LHCN-M2 (cell line): ENCODE measurements at places on chromosomes 11 and 22. TPM values are rescaled to one million over a fixed set of nuclear protein-coding genes. Genes with fewer than 3 reads are reported as not detected.

- DNase-seq: no peak
Measured at GRCh38 chr11:123585206-123585605, 69.2 kb downstream of the SCN3B start.

DNA sequence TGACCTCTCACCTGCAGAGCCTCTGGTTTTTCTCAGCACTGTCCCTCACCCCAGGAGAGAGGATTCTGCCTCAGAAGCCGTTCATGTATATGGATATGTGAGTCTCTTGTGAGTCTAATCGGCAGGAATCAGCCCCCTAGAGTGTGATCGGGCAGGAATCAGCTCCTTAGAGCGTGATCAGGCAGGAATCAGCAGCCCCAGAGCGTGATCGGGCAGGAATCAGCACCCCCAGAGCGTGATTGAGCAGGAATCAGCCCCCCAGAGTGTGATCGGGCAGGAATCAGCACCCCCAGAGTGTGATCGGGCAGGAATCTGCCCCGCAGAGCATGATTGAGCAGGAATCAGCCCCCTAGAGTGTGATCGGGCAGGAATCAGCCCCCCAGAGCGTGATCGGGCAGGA lies 80.0 kb upstream of the EIF3D start:
- DNase-seq: no peak

DNA sequence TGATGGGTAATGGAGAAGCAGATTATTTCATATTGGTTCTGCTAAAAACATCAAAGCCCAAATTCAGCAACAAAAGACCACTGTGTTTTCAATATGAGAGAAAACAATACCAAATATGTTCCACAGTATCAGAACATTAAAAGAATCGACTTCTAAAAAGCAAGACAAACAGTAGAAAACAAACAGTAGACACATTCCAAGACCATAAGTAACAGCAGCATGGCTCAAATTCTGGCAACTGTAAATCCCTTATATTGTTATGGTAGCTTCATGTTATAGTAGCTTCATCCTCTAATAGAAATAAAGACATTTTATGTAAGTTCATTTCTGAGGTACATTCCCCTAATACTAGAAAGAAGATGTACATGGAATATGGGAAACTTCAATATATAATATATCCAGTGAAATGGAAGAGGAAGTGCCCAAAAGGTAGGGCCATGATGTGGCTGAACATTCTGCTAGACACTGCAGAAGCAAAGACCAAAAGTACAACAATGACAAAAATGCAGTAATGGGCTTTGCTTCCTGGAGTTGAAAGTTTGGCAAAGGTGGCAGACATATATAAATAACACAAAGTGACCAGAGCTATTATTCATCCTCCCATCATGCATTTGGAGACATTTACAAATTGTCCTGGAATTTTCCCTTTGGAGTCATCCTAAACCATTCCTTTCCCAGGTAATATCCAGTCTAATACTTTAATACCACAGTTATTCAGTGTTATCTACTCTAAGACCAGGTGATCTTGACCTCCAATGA lies 299.9 kb downstream of the DCDC1 start:
- DNase-seq: no peak

Gene KRTAP5-5
- not detected in 2 replicates for total RNA-seq

- no peak for DNase-seq
Measured at GRCh38 chr11:125173556-125173955, 9.0 kb downstream of the PKNOX2 start.

GRCh38 chr11:32902089-32902665 lies 9.6 kb downstream of the QSER1 start:
- no peak for DNase-seq
